ENCODE measurements at places on chromosomes 6 and 20.

DNA sequence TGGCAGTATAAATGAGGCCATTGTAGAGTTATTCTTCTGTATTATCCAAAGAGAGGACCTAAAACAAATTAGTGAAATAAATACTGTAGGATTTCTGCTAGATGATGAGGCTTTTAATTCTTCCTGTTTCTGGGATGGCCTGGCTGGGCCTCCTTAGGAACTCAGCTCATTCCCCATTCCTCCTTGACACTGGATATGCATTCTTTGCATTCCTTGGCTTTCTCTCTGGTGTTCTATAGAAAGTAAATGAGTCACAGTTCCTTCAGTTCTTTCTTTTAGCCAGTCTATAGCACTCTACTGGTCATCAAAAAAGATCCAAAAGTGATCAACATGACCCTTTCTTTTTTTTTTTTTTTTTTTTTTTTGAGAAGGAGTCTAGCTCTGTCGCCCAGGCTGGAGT is 8.6 kb downstream of the OR10C1 start:
- DNase-seq = no peak

GRCh38 chr6:43695215-43695966 is 7.8 kb upstream of the MRPS18A start:
- DNase-seq = no peak

DNA sequence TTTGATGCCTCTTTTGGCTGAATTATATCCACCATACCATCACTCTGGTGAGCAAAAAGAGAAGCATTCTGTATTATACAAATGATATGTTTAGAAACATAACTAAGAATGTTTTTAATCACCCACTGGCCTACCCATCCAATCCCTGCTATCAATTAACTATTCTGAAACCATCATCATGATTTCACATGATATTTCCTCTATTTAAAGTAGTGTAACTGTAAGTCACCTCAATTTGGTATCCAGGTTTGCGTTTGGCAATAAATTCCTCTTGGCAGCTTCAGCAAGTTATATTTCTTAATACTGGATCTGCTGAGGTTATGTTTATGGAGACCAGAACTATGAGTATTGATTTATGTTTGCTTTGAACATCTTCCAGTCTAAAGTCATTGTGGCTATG is 332.1 kb downstream of the UTRN start:
- DNase-seq = no peak

- DNase-seq = peak; percentile 60
Observed at GRCh38 chr6:101110814-101111213, 229.7 kb upstream of the ASCC3 start.

GRCh38 chr6:32355018-32355417 is 16.7 kb downstream of the TSBP1 start:
- DNase-seq = no peak

Measured in EH (cell line).